Breast epithelium (tissue), 4 donors: ENCODE measurements at places on chromosomes 7 and 10. TPM values are rescaled to one million over a fixed set of nuclear protein-coding genes. Genes with fewer than 3 reads are reported as not detected.

GRCh38 chr10:88156341-88156740 lies 292.9 kb downstream of the PTEN start:
- no peaks in the 10 kb centered on the region for H3K27me3 ChIP-seq
- no peak overlapping the region for H3K27ac ChIP-seq
- no peaks in the 10 kb centered on the region for H3K36me3 ChIP-seq
- no peak overlapping the region for H3K4me3 ChIP-seq

GRCh38 chr7:8176370-8177081 lies 85.4 kb downstream of the ICA1 start:
- no peaks in the 10 kb centered on the region for H3K4me1 ChIP-seq
- H3K27me3 ChIP-seq = no peaks in the 10 kb centered on the region
- no peaks in the 10 kb centered on the region for H3K36me3 ChIP-seq
- no peak overlapping the region for H3K4me3 ChIP-seq
- H3K27ac ChIP-seq = no peak overlapping the region

CLCN1 gene
- not detected for total RNA-seq

DNA sequence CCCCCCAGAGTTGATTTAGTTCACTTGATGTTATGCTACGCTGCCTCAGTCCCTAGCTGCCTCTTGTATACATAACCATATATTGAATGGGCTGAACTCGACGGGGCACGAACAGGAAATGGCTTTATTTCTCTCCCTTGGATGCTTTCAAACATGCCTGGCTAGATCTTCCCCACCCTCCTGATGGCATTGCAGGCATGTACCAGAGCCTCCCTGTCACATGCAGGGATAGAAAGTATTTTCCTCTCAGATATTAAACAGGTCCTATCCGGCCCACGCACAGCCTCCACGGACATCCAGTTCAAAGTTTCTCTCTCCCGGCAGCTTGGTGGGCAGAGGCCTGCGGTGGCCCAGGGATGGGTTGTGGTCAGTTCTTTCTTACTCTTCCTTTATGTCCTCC lies 422.1 kb downstream of the RPS24 start:
- no peaks in the 10 kb centered on the region for H3K27me3 ChIP-seq
- no peaks in the 10 kb centered on the region for H3K4me1 ChIP-seq
- no peak overlapping the region for H3K4me3 ChIP-seq

DNA sequence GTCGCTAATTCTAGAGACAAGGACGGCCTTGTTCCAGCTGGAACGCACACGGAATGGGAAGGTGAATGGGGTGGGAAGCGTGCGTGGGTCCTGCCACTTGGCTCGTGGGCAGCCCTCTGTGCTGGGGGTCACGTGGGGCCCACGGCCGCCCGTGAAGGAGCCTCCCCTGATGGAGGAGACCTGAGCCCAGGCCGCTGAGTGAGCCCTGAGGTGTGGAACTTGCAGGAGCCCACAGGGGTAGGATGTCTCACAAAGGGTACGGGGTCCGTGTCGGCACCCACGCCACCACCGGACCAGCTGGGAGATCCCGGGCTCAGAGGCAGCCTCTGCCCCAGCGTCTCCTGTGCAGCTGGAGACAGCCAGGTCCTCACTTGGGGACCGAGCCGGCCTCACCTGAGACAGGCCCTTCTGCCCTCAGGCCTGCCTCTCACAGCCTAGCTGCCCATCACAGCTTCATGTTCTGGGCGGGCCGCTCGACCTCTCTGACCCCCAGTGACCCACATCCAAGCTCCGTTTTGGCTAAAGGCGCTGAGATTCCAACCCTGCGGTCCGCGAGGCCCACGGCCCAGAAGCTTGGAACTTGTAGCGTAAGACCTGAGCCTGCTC lies 84.8 kb downstream of the FOXL3 start:
- peak overlapping the region; percentile 79 for H3K27ac ChIP-seq
- no peaks in the 10 kb centered on the region for H3K27me3 ChIP-seq
- peak; percentile 35 for DNase-seq
- no peak overlapping the region for H3K4me3 ChIP-seq
- H3K4me1 ChIP-seq = peaks cover 2% of the 10 kb centered on the region

DNA sequence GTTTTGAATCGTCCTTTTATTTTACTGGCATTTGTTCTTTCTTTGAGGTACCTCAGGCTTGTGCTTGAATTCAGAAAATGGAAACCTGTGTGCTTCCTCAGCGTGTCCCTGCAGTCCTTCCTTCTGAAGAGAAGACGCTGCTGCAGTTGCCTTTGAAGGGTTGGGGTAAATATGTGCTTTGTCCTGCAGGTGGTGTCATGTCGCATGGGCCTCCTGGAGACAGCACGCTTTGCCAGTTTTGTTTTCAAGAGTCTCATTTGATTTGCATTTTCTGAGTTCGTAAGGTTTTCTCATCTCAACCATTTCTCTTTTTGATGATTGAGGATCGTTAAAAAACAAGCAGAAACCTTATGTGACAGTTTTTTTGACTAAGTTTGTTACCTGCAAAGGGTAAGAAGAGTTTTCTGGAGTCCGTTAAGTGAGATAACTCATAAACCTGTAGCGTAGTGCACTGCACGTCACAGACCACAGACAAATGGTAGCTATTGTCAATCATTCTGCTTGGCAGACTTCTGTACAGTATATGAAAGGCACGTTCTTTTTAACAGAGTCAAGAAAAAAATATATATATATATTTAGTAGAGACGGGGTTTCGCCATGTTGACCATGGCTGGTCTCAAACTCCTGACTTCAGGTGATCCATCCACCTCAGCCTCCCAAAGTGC lies 57.0 kb downstream of the CDC123 start:
- H3K27ac ChIP-seq = no peak overlapping the region
- H3K36me3 ChIP-seq = no peaks in the 10 kb centered on the region
- H3K4me3 ChIP-seq = no peak overlapping the region
- no peak for DNase-seq
- H3K27me3 ChIP-seq = no peaks in the 10 kb centered on the region

GALNT11 gene
- total RNA-seq = 57.1 TPM

CALHM3 gene
- total RNA-seq = not detected

- H3K27ac ChIP-seq = no peak overlapping the region
- H3K36me3 ChIP-seq = no peaks in the 10 kb centered on the region
- H3K4me1 ChIP-seq = no peaks in the 10 kb centered on the region
- no peak for DNase-seq
- no peaks in the 10 kb centered on the region for H3K27me3 ChIP-seq
Observed at GRCh38 chr7:17773289-17773626, 167.0 kb downstream of the SNX13 start.

- H3K27ac ChIP-seq = no peak overlapping the region
- no peak overlapping the region for H3K4me3 ChIP-seq
- H3K36me3 ChIP-seq = no peaks in the 10 kb centered on the region
- no peaks in the 10 kb centered on the region for H3K4me1 ChIP-seq
Observed at GRCh38 chr10:127354255-127354654, 157.9 kb upstream of the INSYN2A start.

- H3K4me1 ChIP-seq = no peaks in the 10 kb centered on the region
- DNase-seq = no peak
- no peak overlapping the region for H3K27ac ChIP-seq
- no peak overlapping the region for H3K4me3 ChIP-seq
- no peaks in the 10 kb centered on the region for H3K36me3 ChIP-seq
- no peaks in the 10 kb centered on the region for H3K27me3 ChIP-seq
Observed at GRCh38 chr10:89078724-89079672, 88.4 kb downstream of the FAS start.

DNA sequence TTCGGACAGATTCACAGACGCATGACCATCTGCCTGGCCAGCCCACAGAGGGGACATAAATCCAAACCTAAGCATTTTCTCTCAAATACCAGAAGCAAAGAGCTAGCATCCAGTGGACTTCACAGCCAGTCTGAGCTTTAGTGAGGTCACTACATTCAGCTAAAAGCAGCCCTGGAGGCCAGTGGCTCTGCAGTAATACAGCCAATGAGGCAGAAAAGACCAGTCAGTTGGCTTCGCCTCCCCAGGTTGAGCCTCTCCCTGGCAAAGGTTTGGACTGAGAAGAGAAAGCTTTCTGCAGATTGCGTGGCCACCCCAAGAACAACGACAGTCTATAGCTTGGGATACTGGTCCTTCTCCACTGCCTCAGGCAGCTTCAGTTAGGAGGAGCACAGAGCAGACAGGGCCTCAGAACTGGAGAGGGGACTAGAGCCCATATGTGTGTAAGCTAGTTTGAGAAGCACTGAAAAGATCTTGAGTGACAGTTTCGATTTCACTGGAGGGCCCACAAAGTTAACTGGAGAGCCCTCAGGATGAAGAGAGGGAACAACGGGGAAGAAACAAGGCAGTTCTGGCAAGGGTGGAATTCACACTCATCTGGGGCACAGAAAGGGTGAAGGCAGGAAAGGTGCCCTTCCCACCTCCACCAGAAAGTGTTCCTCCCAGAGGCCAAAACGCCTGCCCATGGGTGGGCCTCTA lies 3.8 kb downstream of the WDR91 start:
- no peak overlapping the region for H3K4me3 ChIP-seq
- no peaks in the 10 kb centered on the region for H3K4me1 ChIP-seq
- no peaks in the 10 kb centered on the region for H3K36me3 ChIP-seq
- DNase-seq = no peak

DNA sequence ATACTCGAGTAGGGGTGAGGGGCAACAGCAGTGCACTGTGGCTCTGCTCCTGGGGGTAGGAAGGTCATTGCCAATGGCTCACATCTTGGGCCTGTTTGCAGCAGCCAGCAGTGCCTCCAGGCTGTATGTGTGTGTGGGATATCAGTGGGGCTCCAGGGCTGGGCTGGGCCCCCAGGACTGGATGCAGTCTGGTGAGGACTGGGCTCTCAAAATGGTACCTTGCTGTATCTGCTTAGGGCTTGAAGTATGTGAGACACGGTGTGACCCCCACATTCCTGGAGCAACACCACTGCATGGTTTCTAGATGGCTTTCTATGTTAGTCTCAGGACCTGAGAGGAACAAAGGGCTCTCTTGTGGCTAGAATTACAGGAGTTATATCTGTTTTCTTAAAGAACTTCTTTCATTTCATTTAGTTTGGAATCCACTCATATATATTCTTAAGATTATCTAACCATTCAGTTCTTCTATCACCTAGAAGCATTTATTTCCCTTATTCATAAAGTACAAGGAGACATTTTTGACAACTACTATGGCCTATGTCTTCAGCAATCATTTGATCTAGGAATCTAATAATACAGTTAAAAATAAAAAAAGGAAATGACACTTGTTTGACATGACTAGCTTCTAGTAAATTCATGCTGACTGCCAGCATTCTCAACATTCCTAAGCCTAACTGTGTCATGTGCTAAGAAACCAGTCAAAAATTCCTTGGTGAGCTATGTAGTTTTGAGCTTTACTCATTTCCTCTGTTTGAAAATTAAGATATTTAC lies 443.2 kb upstream of the SEMA3A start:
- H3K36me3 ChIP-seq = no peaks in the 10 kb centered on the region
- no peak overlapping the region for H3K27ac ChIP-seq
- no peak for DNase-seq

- H3K4me3 ChIP-seq = no peak overlapping the region
- H3K27ac ChIP-seq = no peak overlapping the region
- H3K36me3 ChIP-seq = no peaks in the 10 kb centered on the region
- DNase-seq = no peak
- no peaks in the 10 kb centered on the region for H3K27me3 ChIP-seq
Observed at GRCh38 chr10:42877496-42878030, 95.0 kb downstream of the BMS1 start.

GRCh38 chr10:43000651-43001426 lies 76.0 kb upstream of the RET start:
- DNase-seq = no peak
- H3K36me3 ChIP-seq = no peaks in the 10 kb centered on the region
- H3K27ac ChIP-seq = no peak overlapping the region
- no peak overlapping the region for H3K4me3 ChIP-seq
- H3K27me3 ChIP-seq = no peaks in the 10 kb centered on the region

GRCh38 chr10:103265717-103266329 lies 11.1 kb upstream of the INA start:
- no peaks in the 10 kb centered on the region for H3K27me3 ChIP-seq
- H3K4me3 ChIP-seq = no peak overlapping the region
- no peaks in the 10 kb centered on the region for H3K4me1 ChIP-seq
- peak; percentile 64 for DNase-seq
- no peak overlapping the region for H3K27ac ChIP-seq

- H3K36me3 ChIP-seq = no peaks in the 10 kb centered on the region
- no peak overlapping the region for H3K27ac ChIP-seq
- no peaks in the 10 kb centered on the region for H3K4me1 ChIP-seq
- DNase-seq = peak; percentile 27
Observed at GRCh38 chr7:36967387-36967786, 243.1 kb upstream of the AOAH start.

CNPY1 gene
- not detected for total RNA-seq

GRCh38 chr7:50415844-50416364 lies 34.2 kb downstream of the FIGNL1 start:
- H3K4me1 ChIP-seq = no peaks in the 10 kb centered on the region
- H3K4me3 ChIP-seq = no peak overlapping the region
- DNase-seq = no peak
- H3K36me3 ChIP-seq = no peaks in the 10 kb centered on the region

GRCh38 chr7:51317582-51317910 lies 937 bp upstream of the COBL start:
- no peaks in the 10 kb centered on the region for H3K4me1 ChIP-seq
- no peaks in the 10 kb centered on the region for H3K36me3 ChIP-seq
- no peaks in the 10 kb centered on the region for H3K27me3 ChIP-seq
- H3K27ac ChIP-seq = peak overlapping the region; percentile 82
- no peak for DNase-seq

GRCh38 chr10:15719899-15720634 lies at the start of gene ITGA8:
TSS of gene ITGA8 (minus strand) at chr10:15719922. CDS start at chr10:15719771, 151 bp downstream.
- no peak within 1 kb of the TSS for H3K27ac ChIP-seq
- H3K4me3 ChIP-seq = peak within 1 kb of the TSS; percentile 68
- DNase-seq = no peak
- no peaks in the 10 kb centered on the region for H3K27me3 ChIP-seq
- no peaks in the 10 kb centered on the region for H3K4me1 ChIP-seq
- H3K36me3 ChIP-seq = no peaks in the 10 kb centered on the region

CREB5 gene
- total RNA-seq = 18.0 TPM

CHST3 gene
- 25.6 TPM for total RNA-seq

DNA sequence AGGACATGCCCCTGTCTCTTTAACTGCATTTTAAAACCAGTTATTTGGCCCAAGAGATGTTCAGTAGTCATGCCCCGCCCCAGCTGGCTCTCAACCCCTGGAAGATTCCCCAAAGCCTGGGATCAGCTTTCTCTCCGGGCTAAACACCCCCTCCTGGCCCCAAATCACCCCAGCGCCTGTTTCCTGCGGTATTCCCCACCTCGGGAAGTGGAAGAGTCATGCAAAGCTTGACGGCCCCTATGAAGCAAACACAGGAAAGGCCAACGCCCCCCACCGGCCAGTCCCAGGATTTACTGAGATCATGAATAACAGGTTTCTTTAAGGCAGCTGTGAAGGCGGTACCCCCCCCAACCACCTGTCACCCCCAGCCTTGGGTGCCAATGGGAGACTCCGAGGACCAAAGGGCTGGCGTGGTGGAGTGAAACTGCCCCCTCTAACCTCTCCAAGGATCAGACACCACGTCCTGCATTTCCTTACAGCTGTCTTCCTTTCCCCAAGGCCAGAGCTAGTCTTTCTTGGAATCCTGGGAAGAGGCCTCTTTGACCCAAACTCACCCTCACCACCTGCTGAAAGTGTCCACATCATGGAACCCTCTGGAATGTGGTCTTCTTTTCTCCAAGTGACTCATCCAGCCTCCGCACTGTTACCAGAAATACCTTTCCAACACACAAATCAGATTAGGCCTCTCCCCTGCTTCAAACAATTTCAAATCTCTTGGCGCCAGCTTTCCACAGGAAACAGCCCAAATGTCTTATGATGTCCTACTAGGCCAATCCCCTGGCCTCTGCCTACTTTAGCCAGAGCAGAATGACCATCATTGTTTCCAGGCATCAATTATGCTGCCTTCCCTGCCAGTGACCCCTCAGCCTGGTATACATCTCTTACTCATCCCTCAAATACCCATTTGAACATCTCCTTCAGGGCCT lies 301.5 kb downstream of the ZEB1 start:
- H3K4me3 ChIP-seq = no peak overlapping the region
- H3K4me1 ChIP-seq = no peaks in the 10 kb centered on the region
- H3K27ac ChIP-seq = peak overlapping the region; percentile 58
- no peaks in the 10 kb centered on the region for H3K27me3 ChIP-seq
- DNase-seq = no peak

MYL10 gene
- total RNA-seq = not detected
